Liver (tissue), 10 donors: ENCODE measurements at places on chromosomes 6 and 20.

- DNase-seq, result no peak
Observed at GRCh38 chr6:156870924-156871539, 93.9 kb downstream of the ARID1B start.

DNA sequence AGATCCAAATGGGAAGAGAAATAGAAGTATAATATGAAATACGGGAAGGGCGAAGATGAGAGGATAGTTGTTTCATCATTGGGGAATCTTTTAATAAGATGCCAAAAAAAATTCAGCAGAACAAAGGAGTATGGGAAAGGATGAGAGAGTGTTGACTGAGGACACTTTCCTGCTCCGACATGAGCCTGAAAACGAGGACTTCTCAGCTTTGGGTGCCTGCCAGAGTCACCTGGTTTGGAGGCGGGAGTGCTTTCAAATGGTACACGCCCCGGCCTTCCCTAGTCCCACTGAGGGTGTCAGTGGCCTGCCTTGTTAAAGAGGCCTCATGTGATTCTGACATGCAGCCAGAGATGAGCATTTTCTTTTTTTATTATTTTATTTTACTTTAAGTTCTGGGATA lies 250.9 kb downstream of the ANKRD60 start:
- no peak for DNase-seq

GRCh38 chr6:79330704-79331103 lies 96.2 kb upstream of the HMGN3 start:
- no peak for DNase-seq

GRCh38 chr6:110529355-110529754 lies 52.9 kb upstream of the SLC22A16 start:
- no peak for DNase-seq

- no peak for DNase-seq
Observed at GRCh38 chr20:19888269-19888671, 128.9 kb upstream of the NAA20 start.

- no peak for DNase-seq
Observed at GRCh38 chr6:116019428-116019827, 41.3 kb downstream of the FRK start.

- no peak for DNase-seq
Observed at GRCh38 chr6:113447088-113447831, 409.9 kb upstream of the MARCKS start.

GRCh38 chr20:45323731-45324130 lies 15.6 kb upstream of the MATN4 start:
- no peak for DNase-seq

DNA sequence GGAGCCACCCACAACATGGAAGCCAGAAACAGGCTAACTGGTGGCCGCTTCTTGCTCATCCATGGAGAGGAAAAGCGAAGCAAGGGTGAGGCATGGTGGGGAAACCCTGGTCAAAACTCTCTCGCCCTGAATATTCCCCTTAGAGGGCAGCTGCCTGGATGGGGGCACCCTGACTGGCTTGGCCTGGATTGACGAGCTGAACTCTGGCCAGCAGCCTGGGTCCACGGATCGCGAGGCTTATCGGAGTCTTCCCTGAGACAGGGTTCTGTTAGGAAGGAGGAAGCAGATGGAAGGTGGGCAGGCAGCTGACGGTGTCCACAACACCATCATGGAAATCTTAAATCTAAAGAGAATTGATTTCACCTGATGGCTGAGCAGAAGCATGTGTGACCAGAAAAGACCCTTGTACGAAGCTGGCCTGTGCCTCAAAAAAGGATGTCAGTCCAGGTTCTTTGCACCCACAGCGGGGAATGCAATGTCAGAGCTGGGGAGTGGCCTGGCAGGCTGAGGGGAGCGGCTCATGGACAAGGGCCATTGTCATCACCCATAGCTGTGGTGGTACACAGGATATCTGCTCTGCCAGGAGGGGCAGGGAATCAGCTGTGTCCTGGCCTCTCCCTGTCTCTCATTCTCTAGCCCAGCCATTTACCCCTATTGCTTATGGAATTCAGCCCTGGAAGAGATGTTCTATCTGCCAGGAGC lies 109.4 kb upstream of the SNX9 start:
- DNase-seq, result no peak

DNA sequence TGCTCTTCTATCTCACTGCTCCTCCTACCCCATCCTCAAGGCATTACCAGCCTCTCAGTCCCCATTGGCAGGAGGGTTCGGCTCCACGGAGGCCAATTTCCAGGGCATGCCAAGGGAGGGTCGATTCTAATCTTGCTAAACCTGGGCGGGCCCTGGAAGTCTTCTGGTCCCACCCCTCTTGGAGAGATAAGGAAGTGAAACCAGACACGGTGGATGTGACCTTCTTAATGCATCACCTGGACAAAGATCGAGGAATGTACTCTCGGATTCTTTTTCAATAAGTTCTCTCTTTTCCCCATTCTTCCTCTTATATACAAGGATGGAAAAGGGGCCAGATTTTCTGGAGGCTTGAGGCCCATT lies 112.2 kb upstream of the ARMC2 start:
- no peak for DNase-seq

DNA sequence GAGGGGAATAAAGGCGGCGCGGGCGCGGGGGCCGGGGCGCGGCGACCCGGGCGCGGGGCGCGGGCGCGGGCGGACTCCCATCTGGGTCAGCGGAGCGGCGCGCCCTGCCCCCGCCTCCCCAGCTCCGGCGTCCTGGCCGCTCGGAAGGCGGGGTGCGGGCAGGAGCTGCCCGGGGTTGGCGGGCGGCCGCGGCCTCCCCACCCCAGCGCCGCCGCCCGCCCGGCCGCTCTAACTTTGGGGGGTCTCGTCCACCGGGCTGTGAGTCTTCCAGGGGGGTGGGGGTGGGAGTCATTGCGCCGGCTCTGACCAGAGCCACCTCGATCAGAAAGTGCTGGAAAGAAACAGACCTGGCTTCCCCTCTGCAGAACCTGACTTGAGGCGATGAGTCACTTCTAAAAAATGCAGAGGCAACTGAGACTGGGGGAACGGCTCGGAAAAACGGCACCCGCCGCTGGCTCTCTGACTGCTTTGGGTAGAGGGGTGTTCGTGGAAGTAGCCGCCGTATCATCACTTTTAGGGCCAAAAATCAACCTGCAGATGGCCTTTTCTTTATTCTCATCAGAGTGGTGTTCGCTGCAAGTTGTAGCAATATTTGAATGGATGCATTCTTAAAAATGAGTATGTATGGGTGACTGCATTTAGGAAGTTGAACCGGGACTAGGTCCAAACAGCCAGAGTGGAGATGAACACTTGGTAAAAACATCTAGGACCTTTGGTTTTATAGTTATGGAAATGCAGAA lies 667 bp downstream of the CAP2 start:
- no peak for DNase-seq

- no peak for DNase-seq
Observed at GRCh38 chr20:13936781-13937576, 53.4 kb downstream of the SEL1L2 start.

DNA sequence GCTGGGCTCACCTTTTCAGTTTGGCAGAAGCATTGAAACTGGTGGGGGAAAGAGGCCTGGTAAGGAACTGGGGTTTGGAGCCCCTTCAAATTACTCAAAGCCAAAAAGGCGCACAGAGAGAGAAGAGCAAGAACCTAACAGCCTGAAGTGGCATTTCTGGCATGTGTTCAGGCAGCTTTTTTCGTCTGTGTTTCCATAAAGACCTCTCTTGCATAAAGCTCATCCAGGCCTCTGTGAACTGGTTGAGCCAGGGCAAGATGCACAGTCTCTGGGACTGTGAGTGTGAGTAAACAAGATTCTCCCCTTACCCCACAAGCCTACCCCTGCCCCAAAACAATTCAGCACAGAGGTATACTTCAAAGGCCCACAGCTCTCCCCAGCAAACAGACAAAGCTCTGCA lies 167.8 kb downstream of the QRSL1 start:
- DNase-seq, result no peak

- DNase-seq, result no peak
Observed at GRCh38 chr6:168890981-168891365, 362.7 kb downstream of the THBS2 start.

DNA sequence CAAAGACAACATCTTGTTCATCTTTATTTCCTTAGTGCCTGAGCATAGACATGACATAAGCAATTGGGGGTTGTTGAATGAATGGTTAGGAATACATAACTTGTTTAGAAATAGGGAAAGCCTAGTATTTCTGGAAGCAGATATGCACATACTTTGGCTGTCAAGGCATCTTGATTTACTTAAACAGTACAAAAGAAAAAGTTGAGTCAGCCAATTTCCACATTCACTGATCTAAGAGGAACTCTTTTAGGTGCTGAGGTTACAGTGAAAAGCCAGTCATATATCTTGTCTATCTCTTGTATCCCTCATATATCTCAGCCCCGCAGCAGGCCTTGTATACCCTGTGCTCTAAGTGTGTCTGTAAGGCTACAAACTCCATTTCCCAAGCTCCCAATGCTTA lies 11.6 kb downstream of the ZKSCAN4 start:
- no peak for DNase-seq

GRCh38 chr6:75128878-75129570 lies 76.8 kb downstream of the COL12A1 start:
- no peak for DNase-seq

- DNase-seq, result peak; percentile 26
Observed at GRCh38 chr20:24406750-24407149, 62.7 kb upstream of the SYNDIG1 start.

DNA sequence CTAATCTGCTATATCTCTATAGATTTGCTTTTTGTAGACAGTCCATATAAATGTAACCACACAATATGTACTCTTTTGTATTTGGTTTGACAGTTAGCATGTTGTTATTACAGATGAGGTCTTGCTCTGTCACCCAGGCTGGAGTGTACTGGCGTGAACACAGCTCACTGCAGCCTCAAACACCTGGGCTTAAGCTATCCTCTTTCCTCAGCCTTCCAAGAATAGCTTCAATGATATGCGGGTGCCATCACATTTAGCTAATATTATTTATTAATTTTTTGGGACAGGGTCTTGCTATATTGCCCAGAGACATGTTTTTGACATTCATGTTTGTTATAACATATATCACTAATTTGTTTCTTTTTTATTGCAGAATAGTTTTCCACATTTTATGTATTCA lies 10.8 kb downstream of the REPS1 start:
- no peak for DNase-seq
